Activated CD4-positive, alpha-beta T cell treated with anti-CD3 and anti-CD28 coated beads, Interleukin-10, Interleukin-2, amounts not matched to agents 100 ng/mL and 50 ng/mL, durations not matched to agents 16 hours and 8 hours (primary cell): ENCODE measurements at places on chromosomes 12 and 14.

- DNase-seq = no peak
These were observed 371.0 kb downstream of the ALG10 start for GRCh38 chr12:34393086-34393820.

- no peak for DNase-seq
These were observed 247.4 kb downstream of the EFCAB11 start for GRCh38 chr14:89707086-89707485.

DNA sequence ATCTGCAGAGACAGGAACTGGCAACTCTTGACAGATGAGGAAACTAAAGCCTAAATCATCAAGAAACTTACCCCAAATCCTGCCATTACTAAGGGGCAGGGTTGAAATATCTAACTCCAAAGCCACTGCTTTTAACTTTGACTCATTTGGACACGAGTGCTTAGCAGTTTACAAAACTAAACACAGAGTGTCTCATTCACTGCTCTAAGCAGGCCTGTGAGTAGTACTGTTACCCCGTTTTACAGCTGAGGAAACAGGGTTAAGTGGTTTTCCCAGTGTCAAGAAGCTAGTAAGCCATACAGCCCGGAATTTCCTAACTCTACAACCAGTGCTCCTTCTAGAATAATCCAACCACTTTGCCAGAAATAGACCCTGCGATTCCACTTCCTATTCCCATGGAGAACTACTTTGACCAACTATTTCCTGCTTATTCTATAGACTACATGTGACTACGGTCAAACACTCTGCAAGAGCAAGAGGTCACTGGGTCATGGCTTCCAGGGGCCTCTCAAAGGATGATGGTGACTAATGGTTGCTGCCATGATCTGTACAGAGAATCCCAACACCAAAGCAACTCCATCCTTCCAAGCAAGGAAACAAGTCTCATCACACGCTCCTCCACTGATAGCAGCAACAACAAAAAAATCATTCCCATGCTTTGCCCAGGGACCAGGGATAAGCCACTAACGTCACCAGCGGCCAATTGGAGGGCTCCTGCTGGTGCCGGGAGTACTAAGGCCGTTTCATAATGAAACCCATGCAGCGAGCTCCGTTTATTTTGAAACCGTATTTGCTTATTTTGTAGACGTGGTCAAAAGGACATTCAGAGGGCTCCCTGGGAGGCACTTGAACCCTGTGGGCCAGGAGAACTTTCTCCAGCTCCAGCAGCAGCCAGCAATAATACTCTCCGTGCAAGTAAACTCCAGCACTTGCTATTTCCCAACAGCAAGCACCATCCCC lies 56.3 kb downstream of the NUAK1 start:
- DNase-seq = no peak

- no peak for DNase-seq
These were observed 46.7 kb downstream of the BORCS5 start for GRCh38 chr12:12403264-12404248.

DNA sequence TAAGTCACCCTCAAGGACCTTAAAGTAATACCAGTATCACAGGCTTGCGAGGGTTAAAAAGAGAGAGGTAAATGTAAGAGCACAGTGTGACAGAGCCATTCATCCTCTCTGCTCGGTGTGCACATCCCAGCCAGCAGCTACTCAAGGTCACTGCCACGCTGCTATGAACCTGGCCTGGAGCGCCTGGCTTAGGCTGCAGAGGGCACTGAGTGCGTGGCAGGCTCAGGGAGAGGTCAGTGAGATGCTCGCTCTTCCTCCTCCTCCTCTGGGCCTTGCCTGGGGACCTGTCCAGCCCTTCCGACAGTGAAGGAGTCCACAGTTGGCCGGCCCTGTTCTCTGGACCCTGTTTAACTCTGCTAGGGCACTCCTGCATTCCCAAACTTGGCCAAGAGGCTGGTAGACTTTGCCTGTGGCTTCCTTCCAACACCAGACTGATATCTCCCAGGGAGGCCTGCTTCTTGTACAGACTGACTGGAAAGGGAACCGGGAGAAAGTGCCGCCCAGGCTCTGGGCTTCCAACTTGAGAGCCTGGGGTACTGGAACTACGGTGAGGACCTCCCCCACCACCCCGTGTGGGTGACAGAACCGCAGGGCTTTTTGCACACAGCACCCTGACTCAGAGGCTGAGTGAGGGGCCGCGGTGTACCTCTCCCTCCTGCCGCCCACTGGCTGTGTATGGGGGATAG lies 62.6 kb upstream of the CORO1C start:
- DNase-seq = no peak

DNA sequence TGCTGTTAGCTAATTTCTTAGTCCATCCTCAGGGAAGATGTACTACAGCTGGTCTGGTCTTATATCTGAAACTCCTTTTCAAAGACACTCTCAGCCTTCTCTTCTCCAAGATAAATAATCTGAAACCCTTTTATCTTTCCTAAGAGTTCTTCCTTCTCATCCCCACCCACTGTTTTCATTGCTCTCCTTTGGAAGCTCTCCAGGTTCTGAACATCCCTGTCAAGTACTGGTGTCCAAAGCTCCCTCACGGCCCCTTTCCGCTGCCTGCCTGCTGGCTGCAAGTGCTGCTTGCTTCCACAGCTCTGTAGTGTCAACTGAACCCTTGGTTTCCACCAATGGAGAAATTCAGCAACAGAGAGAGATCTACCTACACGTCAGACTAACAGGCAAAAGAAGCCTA lies 6.6 kb upstream of the SLC6A13 start:
- no peak for DNase-seq

- no peak for DNase-seq
These were observed 1472.8 kb downstream of the AACS start for GRCh38 chr12:126537961-126538530.

- no peak for DNase-seq
These were observed 72.1 kb upstream of the SRSF5 start for GRCh38 chr14:69694730-69695281.

GRCh38 chr14:100644383-100644782 lies 57.2 kb upstream of the BEGAIN start:
- no peak for DNase-seq

GRCh38 chr12:28258998-28259397 lies 68.7 kb downstream of the CCDC91 start:
- DNase-seq = no peak

DNA sequence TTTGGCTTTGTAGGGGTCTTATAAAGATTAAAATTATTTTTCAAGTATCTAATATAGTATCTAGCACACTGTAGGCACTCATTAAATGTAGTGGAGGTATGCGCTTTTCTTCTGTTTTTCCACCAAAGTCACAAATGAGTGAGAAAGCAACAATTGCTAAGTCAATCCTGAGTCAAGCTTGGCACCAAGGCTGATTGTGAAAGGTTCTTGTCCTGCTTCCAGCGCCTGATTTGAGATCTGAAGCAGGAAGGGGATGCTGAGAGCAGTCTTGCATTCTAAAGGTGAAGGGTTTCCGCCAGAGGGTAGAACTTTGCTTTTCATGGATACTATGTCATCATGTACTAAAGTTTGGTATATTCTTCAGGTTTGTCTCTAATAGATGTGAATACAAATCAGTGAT lies 64.9 kb upstream of the DAAM1 start:
- no peak for DNase-seq

- no peak for DNase-seq
These were observed 52.8 kb downstream of the STXBP6 start for GRCh38 chr14:24996930-24997725.

DNA sequence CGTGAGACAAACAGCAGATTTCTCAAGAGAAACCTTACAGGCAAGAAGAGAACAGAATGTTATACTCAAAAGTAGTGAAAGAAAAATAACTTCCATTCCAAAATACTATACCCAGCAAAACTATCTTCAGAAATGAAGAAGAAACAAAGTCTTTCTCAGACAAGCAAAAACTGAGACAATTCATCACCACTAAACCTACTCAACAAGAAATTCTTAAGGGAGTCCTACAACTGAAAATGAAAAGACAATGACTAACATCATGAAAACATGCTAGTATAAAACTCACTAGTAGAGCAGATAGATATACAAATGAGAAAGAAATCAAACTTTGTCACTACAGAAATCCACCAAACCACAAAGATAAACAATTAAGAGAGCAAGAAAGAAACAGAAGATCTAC lies 106.5 kb downstream of the CEP83 start:
- DNase-seq = no peak

- no peak for DNase-seq
These were observed 45.3 kb downstream of the LRP6 start for GRCh38 chr12:12221560-12221959.

DNA sequence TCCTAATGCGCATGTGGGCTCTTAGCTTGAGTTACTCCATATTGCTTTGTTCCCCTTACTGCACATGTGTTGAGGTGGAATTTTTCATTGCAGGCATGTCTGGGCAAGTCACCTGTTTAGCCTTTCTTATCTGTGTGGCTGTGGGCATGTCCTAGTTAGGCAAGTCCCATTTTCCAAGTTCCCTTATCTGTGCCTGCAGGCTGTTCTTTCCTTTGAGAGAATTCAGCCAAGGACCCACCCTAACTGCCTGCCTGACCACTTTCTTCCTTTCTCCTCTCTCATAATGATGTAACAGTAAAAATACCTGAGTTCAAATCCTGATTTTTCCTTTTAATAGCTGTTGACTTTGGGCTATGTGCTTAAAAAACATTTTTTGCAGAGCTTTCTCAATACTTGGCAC lies 870.6 kb downstream of the NRXN3 start:
- no peak for DNase-seq

DNA sequence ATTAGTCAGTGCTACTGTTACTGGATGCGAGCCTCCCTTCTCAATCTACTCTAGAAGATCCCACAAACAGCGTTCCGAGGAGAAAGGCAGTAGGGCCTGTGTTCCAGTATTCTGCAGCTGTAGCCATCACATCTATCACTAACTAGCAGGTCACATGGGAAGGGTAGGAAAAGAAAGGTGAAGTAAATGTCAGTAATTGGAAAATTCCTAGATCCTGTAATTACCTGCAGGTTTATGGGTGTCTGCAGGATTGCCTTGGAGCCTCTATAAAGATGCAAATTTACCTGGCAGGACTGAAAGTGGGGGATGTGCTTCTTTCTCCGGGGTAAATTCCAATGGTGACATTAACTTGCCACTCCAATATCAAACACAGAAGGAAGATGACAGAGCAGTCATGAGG lies 77.8 kb downstream of the FERMT2 start:
- no peak for DNase-seq

- DNase-seq = peak; percentile 46
These were observed 40.0 kb upstream of the CAPRIN2 start for GRCh38 chr12:30794591-30795409.

GRCh38 chr12:69258655-69259054 lies 19.3 kb downstream of the CPSF6 start:
- DNase-seq = no peak

- no peak for DNase-seq
These were observed 136.5 kb upstream of the VRK1 start for GRCh38 chr14:96660667-96661066.

DNA sequence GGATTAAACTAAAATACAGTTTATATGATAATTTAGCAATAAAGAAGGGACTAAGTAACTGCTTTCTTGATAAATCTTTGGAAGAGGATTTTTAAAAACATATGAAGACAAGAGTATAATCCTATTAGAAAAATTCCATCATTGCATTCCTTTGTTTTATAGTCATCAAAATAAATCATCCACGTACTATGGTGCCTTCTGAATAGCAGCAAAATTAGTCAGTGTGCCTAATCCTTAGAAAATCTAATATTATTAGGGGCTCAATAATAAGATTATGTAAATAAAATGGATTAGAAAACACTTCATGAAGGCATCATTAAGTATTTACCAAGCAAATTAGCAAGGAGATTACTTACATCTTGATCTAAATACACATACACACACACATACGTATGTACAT lies 102.1 kb downstream of the KCNH5 start:
- DNase-seq = no peak

DNA sequence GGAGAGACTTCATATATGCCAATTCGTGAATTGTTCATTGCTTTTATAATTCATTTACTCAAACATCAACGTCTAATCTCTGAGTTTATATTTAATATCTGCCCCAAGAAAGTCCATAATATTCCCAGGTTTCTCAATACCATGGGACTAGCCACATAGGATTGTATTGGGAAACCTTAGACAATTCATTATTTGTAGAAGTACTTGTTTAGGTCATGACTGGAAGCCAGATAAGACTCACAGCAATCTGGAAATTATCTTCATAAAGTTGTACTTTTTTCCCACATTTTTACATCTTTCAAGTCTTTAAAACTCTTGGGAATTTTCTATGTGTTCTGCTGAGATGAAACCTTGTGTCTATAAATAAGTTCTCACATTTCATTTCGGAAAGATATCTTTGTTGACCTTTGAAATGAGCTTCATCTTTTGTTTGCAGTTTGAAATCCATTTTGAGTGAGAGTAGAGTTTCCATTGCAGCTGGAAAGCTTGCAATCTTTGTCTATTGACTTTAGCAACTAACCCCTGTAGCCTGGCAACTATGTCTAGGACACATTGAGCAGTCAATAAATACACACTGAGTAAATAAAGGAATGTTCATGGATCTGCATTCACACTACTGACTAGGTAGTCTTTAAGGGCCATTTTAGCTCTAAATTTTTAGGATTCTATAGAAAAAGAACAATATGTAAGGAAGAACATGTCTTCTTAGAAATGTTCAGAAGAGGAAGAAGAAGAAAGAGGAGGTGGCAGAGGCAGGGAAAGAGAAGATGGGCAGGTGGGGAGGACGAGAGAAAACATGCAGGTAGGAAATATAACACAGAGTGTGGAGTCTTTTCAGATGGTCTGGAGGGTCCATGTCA lies 154.4 kb downstream of the LRIG3 start:
- DNase-seq = no peak

DNA sequence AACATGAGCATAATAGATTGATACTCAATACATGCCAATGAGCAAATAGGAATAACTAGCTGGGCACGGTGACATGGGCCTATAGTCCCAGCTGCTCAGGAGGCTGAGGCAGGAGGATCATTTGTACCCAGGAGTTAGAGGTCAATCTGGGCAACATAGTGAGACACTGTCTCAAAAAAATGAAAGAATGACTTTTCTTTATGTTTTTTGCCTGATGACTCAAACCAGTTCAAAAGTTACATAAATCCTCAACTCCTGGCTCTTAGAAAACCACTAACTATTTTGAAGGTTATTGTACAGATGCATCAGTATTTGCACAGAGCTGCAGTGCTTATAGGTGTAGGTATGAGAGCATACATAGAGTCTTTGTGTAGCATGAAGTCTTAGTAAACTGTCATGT lies 219.2 kb upstream of the RGS6 start:
- DNase-seq = no peak

DNA sequence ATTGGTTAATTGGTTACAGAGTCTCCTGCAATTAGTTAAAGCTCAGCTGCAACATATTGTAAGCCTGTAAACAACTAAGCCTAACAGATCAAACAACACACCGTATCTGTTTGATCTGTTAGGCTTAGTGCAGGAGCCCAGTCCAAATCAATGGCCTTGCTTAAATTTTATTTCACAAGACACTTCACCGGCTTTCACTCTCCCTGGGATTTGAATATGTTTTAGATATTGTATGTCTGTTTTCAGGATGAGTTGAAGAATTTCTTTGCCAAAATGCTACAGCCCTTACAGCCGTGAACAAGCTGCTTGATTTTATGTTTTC lies 5.5 kb upstream of the RNASE1 start:
- DNase-seq = no peak

- DNase-seq = no peak
These were observed 904.3 kb downstream of the NRXN3 start for GRCh38 chr14:79074510-79074909.

GRCh38 chr12:52611080-52611468 lies 7.3 kb downstream of the KRT73 start:
- no peak for DNase-seq

GRCh38 chr12:1907652-1908611 lies 10.5 kb downstream of the CACNA2D4 start:
- peak; percentile 28 for DNase-seq
